ENCODE measurements at places on chromosomes 16 and 17.

GRCh38 chr16:5932906-5933305, 835.3 kb upstream of the EEF2KMT start:
- no peak for DNase-seq

GRCh38 chr16:79089735-79090284, 510.7 kb downstream of the MAF start:
- no peak for DNase-seq

DNA sequence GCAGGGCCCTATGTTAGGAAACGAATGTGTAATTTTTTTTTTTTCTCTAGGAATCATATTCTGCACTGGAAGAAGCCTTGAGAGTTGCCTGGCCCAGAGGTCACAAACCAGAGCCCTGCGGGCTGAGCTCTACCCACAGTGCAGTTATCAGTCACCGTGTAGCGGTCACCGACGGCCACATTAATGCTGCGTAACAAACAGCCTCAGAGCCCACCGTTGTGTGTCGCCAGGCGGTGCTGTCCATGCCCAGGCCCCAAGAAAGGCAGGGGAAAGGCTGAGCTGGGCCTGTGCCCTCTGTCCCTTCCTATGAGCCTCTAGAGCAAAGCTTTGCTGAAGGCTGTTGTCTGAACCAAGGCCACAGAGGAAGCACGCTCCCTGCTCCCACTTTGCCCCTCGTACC, 4.5 kb upstream of the LMF1 start:
- DNase-seq = no peak

GRCh38 chr17:74391771-74392170, 24.5 kb downstream of the GPR142 start:
- no peak for DNase-seq

- DNase-seq = no peak
Observed at GRCh38 chr17:79261355-79262072, 186.9 kb downstream of the ENGASE start.

DNA sequence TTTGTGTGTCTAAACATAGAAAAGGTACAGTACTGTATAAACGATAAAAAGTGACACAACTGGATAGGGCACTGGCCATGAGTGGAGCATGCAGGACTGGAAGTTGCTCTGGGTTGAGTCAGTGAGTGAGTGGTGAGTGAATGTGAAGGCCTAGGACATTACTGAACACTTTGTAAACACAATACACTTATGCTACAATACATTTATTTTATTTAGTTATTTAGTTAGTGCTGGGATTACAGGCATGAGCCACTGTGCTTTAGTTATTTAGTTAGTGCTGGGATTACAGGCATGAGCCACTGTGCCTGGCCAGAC, 4.6 kb downstream of the CFAP20 start:
- no peak for DNase-seq

GRCh38 chr17:34434052-34434451, 71.0 kb upstream of the CCL1 start:
- DNase-seq = no peak

GRCh38 chr17:50180620-50181019, 14.8 kb downstream of the SGCA start:
- DNase-seq = no peak

DNA sequence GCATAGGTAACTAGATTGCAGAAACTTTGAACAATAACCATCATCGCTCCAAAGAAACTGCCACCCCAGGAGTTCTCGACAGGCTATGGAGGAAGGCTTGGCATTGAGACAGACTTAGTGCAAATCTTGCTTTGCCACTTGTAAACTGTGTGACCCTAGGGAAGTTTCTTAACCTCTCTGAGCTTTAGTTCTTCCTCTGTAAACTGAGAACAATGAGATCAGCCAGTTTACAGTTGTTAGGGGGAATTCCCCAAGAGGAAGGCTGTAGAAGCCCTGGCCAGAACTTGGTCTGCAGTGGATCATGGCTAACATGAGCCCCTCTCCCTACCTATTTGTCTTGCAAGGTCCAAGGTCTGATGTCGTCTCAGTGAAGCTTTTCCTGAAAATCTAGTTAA, 78.9 kb downstream of the NT5M start:
- no peak for DNase-seq

DNA sequence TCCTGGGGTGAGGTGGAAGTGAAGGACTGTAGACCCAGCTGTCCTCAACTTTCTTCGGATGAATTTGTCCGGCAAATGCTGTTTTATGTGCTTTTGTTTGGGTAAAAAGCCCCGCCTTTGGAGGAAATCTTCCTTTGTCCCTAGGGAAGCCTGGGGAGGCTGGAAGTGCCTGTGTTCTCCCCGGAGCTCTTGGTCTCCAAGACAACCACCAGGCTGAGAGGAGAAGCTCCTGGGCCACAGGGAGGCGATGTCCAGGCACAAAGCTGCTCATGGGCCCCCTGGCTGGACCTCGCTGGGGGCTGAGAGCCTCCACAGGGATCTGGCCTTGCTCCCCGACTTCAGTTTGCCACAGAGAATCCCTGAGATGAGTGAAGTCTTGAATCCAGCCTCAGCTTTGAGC, 293.1 kb upstream of the N4BP1 start:
- DNase-seq = no peak

DNA sequence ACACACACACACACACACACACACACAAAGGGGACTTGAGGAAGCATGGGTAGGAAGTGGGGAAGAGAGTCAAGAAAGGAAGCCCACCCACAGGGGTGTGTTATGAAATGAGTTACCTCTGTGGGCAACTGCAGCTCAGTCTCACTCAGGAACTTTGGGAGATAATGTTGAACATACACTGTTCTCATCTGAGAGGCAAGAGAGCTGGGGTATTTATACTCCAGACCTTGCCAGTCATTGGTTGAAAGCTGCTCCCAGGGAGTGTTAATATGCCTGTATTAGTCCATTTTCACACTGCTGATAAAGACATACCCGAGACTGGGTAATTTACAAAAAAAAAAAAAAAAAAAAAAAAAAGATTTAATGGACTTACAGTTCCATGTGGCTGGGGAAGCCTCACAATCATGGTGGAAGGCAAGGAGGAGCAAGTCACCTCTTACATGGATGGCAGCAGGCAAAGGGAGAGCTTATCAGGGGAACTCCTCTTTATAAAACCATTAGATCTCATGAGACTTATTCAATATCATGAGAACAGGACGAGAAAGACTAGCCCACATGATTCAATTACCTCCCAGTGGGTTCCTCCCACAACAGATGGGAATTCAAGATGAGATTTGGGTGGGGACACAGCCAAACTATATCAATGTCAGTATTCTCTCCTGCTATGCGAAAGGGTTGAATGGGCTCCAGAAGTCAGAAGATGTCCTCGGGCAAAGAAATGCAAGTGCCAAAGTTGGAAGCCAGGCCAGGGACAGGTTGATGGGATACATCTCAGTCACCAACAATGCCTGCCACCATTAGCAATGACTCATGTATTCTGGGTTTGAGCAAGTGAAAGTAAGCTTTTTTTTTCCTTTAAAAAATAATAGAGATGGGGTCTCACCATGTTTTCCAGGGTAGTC, 270.5 kb downstream of the MRTFB start:
- no peak for DNase-seq
